Kidney (tissue), 22 donors: ENCODE measurements at places on chromosomes 1 and 21.

GRCh38 chr1:149848340-149849110, 50.8 kb upstream of the BOLA1 start:
- peak overlapping the region; percentile 58 for H3K4me3 ChIP-seq
- no peaks in the 10 kb centered on the region for H3K36me3 ChIP-seq
- H3K4me1 ChIP-seq: peaks cover 17% of the 10 kb centered on the region
- H3K27ac ChIP-seq: no peak overlapping the region

DNA sequence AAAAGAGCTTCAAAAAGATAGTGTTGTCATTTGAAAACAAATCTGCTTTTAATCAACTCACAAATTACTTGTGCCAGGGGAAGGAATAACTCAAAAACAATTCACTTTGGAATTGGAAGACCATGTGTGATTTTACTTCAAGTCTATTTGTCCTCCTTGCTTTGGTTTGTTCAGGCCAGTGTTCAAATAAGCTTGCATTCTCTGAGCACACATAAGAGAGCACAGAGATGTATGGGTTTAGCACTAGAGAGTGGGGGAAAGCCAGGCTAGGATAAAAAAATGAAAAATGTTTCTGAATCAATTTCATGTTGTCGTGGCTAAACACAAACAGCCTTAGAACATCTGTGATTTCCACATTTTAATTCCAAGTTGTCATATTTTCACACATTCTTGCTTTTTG, 325.7 kb upstream of the LYPLAL1 start:
- H3K36me3 ChIP-seq: no peaks in the 10 kb centered on the region
- no peaks in the 10 kb centered on the region for H3K27me3 ChIP-seq
- DNase-seq: no peak
- no peak overlapping the region for H3K4me3 ChIP-seq
- no peak overlapping the region for H3K27ac ChIP-seq
- H3K4me1 ChIP-seq: no peaks in the 10 kb centered on the region

DNA sequence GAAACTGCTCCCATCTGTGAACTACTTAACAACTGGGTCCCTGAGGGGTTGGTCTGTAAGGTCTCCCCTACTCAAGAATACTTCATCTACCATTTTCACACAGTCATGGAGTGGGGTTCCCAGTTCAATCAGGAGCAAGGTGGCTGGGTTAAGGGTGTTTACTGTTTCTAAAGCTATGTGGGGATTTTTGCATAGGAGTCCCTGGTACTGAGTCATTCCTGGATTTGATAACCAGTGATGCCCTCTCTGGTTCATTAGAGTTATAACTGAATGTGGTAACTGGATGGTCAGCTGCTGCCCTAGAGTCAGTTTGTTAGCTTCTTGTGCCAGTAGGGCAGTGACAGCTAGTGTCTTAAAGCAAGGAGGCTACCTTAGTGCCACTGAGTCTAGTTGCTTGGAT, 29.4 kb upstream of the KCNJ15 start:
- DNase-seq: no peak
- H3K4me3 ChIP-seq: no peak overlapping the region
- H3K4me1 ChIP-seq: no peaks in the 10 kb centered on the region

GRCh38 chr1:154155251-154155650, 378 bp upstream of the NUP210L start:
- peaks cover 3% of the 10 kb centered on the region for H3K4me1 ChIP-seq
- no peak overlapping the region for H3K4me3 ChIP-seq
- no peaks in the 10 kb centered on the region for H3K27me3 ChIP-seq
- H3K27ac ChIP-seq: peak overlapping the region; percentile 94

DNA sequence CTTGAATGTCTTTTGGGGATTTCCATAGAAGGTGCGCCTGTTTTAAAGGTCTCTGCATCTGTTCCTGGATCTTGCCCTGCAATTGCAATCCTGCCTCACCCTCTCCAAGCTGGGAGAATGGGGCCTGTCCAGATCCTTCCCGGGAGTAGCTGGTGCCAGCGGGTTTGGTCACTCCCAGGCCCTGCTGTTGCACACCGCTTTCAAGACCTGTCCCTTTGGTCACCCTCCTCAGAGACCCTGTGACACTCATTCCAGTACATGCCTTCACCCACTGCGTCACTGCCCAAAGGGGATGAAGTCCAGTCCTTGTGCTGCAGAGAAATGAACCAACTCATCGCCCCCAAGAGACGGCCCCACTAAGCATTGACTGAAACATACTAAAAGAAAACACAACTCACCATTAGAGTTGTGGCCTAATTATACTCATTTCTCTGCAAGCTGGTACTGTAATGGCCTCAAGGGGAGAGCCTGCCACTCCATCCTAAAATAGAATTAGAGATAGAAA, 1.9 kb upstream of the IRF2BP2 start:
- peak; percentile 60 for DNase-seq
- H3K27me3 ChIP-seq: no peaks in the 10 kb centered on the region
- peak overlapping the region; percentile 56 for H3K4me3 ChIP-seq
- peaks cover 37% of the 10 kb centered on the region for H3K4me1 ChIP-seq

DNA sequence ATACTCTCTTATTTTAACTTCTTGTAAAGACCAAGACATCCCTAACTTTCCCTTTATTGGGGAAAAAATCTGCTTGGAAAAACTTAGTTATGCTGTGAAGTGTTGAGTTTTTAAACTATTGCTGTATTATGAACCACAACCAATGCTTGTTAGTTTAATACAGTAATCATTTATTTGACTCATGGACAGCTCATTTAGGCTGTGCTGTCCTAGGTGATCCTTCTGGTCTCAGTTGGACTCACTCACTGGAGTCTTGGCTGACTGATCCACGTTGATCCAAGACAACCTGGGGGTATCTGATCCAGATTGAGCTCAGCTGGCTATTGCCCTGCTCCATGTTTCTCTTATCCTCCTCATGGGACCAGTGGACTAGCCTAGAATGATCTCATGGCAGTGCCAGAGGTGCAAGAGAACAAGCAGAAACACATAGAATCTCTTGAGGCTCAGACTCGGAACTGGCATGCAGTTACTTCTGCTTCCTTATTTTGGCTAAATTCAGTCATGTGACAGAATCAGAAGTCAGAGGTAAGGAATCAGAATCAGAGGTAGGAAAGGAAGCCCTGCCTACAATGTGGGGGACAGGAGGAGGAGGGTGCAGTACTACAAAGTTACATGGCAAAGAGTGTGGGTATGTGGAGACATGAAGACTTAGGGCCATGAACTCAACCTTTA, 156.5 kb downstream of the FGGY start:
- H3K36me3 ChIP-seq: no peaks in the 10 kb centered on the region
- H3K4me1 ChIP-seq: no peaks in the 10 kb centered on the region
- H3K27ac ChIP-seq: no peak overlapping the region
- DNase-seq: no peak

- no peak for DNase-seq
- H3K27ac ChIP-seq: no peak overlapping the region
- no peaks in the 10 kb centered on the region for H3K4me1 ChIP-seq
- H3K36me3 ChIP-seq: no peaks in the 10 kb centered on the region
Observed at GRCh38 chr1:39965044-39965443, 10.1 kb downstream of the MFSD2A start.

GRCh38 chr1:8873506-8874229, 4.8 kb downstream of the ENO1 start:
- DNase-seq: peak; percentile 92
- H3K4me3 ChIP-seq: no peak overlapping the region
- peak overlapping the region; percentile 66 for H3K27ac ChIP-seq
- peaks cover 36% of the 10 kb centered on the region for H3K4me1 ChIP-seq

DNA sequence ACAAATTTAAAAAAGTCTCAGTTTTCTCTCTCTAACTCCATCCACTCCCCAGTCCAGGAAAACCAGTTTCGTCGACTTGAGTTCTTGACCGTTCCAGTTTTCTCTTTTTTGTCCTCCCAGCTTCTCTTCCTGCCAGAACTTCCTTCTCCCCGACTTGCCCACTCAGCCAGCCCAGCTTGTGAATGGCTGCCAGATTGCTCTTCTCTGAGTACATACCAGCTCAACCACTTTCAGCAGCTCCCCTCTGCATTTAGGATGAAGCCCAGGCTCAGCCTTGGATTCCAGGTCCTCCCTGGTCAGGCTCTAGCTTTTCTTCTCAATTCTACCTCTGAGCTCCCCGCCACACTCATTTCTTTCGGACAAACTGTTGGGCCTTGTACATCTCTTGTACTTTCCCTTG, 1.4 kb downstream of the DIO1 start:
- DNase-seq: no peak
- no peaks in the 10 kb centered on the region for H3K36me3 ChIP-seq
- peak overlapping the region; percentile 86 for H3K4me3 ChIP-seq
- peak overlapping the region; percentile 26 for H3K27ac ChIP-seq

- H3K4me3 ChIP-seq: no peak overlapping the region
- no peaks in the 10 kb centered on the region for H3K36me3 ChIP-seq
- H3K4me1 ChIP-seq: peaks cover 6% of the 10 kb centered on the region
- no peak overlapping the region for H3K27ac ChIP-seq
Observed at GRCh38 chr1:147851149-147851548, 51.4 kb upstream of the GJA8 start.

DNA sequence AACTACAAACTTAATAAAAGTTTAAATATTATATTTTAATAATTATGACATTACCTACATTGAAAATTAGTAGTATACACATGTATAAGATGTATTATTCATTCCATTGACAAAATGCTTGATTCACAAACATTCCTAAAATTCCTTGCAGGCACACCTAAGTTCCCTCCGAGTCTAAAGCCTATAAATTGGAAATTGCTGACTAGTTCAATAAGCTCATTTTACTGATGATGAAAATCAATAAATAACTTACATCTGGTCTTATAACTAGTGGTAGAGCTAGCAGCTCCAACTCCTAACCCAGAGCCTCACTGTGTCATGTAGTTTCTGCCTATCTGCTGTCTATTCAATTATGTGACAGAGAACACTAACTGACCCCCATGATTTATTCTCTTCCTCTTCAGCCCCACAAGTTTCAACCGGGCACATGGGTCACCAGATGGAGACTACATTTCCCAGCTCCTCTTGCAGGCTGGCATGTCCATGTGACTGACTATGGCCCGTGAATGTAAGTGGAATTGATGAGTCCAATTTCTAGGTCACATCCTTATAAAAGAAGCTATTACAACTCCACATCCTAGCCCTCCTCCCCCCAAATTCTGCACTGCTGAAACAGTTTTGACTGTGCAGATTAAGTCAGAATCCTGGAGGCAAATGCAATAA, 29.6 kb upstream of the LRRC8D start:
- DNase-seq: no peak
- H3K27ac ChIP-seq: no peak overlapping the region
- no peaks in the 10 kb centered on the region for H3K4me1 ChIP-seq
- no peaks in the 10 kb centered on the region for H3K36me3 ChIP-seq

DNA sequence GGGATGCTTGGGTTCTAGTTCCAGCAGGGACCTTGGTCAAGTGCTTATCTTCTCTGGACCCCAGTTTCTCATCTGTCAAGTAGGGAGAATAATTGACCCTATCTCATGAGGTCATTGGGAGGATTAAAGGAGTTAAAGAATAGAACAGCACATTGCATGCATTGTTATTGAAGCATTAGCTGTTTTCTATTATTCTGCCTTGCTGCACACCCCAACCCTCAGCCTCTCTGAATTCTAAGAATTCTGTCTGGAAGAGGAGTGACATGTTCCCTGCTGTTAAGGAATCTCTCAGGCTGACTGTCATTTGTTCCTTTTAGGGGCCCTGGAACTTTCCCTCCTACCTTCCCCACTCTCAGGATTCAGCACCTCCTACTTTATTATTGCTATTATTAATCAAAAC, 73.9 kb downstream of the NENF start:
- no peak overlapping the region for H3K4me3 ChIP-seq
- H3K27ac ChIP-seq: no peak overlapping the region
- H3K27me3 ChIP-seq: no peaks in the 10 kb centered on the region
- no peaks in the 10 kb centered on the region for H3K36me3 ChIP-seq
- H3K4me1 ChIP-seq: no peaks in the 10 kb centered on the region

GRCh38 chr1:56137521-56138505, 441.6 kb downstream of the PLPP3 start:
- H3K4me3 ChIP-seq: no peak overlapping the region
- H3K27ac ChIP-seq: no peak overlapping the region
- H3K36me3 ChIP-seq: no peaks in the 10 kb centered on the region
- DNase-seq: no peak

DNA sequence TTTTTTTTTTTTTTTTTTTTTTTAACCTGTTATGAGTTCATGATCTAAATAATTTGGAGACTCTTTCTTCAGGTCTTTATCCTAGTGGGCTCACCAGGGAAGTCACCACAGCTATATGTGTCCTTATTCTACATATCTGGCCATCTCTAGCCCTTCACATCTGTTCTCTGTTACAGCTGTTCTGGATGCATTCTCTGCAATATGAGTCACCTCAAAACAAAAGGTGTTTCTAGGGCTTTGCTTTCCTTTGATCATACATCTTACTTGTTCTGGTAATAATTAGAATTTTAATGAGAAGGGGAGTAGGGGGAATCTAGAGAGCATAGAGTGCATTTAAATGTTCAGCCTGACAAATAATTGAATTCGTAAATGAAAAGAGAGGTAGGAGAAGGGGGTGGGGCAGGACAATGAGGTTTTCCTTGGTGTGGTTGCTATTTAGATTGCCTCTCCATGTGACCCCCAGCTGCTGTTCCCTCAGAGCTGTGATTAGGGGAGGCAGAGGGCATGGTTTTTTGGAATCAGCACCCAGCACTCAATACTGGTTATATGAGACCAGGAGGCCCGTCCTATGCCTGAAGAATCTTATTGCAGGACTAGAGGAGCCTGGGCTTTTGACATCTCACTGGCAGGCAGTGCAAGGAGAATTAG, 8.0 kb downstream of the SYT6 start:
- peaks cover 2% of the 10 kb centered on the region for H3K27me3 ChIP-seq
- DNase-seq: no peak
- no peaks in the 10 kb centered on the region for H3K4me1 ChIP-seq
- H3K4me3 ChIP-seq: no peak overlapping the region
- no peaks in the 10 kb centered on the region for H3K36me3 ChIP-seq

DNA sequence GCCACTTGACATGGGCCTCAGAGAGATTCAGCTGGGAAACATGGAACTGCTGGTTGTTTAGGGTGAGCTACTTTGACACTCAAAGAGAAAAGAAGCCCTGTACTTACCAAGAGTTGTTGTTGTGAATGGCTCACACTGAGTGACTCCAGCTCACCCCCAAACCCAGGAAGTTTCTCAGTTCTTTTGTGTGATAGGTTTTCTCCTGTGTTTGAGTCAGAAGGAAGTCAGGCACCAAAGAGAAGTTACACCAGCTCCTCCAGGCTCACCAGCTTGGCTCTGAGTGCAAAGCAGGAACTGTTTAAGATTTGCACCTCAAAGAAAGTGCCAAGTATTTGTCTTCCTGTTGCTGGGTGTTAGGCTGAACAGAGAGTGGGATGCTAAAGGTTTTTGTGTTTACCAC, 111.2 kb upstream of the PROX1 start:
- H3K4me3 ChIP-seq: no peak overlapping the region
- no peaks in the 10 kb centered on the region for H3K36me3 ChIP-seq
- no peak overlapping the region for H3K27ac ChIP-seq
- no peaks in the 10 kb centered on the region for H3K27me3 ChIP-seq
